RKO (cell line): ENCODE measurements at places on chromosomes 7 and 10.
A peak's percentile ranks its signal among the peaks of the same experiment; 100 is the strongest.

DNA sequence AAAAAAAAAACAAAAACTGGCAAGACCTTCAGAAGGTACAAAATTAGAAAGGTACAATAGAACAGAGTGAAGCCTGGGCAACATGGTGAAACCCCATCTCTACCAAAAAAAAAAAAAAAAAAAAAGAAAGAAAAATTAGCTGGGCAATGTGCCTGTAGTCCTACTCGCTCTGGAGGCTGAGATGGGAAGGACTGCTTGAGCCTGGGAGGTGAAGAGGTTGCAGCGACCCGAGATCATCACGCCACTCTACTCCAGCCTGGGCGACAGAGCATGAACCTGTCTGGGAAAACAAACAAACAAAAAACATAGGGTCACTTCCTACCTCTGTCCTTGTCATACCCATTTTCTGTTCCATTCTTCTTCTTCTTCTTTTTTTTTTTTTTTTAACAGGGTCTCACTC is 45.6 kb upstream of the DLG5 start:
- no peak for DNase-seq

DNA sequence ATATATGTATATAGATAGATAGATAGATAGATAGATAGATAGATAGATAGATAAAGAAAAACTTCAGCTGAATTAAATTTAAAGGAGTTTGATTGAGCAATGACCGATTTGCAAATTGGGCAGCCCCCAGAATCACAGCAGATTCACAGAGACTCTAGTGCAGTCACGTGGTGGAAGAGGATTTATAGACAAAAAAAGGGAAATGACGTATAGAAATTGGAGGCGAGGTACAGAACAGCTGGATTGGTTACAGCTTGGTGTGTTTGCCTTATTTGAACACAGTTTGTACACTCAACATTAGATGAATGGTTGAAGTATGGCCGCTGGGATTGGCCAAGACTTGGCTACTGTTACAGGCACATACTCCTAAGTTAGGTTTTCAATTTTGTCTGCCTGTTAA is 8.2 kb upstream of the PODXL start:
- no peak for DNase-seq

- DNase-seq = no peak
Measured at GRCh38 chr10:78904196-78904595, 164.6 kb upstream of the ZMIZ1 start.

- DNase-seq = no peak
Measured at GRCh38 chr7:8592167-8592566, 158.8 kb downstream of the NXPH1 start.

GRCh38 chr10:7895699-7896090 is 77.4 kb downstream of the TAF3 start:
- no peak for DNase-seq

- no peak for DNase-seq
Measured at GRCh38 chr10:23370106-23370505, 25.5 kb upstream of the C10orf67 start.

- DNase-seq = no peak
Measured at GRCh38 chr7:7569081-7569527, 2.4 kb downstream of the MIOS start.

DNA sequence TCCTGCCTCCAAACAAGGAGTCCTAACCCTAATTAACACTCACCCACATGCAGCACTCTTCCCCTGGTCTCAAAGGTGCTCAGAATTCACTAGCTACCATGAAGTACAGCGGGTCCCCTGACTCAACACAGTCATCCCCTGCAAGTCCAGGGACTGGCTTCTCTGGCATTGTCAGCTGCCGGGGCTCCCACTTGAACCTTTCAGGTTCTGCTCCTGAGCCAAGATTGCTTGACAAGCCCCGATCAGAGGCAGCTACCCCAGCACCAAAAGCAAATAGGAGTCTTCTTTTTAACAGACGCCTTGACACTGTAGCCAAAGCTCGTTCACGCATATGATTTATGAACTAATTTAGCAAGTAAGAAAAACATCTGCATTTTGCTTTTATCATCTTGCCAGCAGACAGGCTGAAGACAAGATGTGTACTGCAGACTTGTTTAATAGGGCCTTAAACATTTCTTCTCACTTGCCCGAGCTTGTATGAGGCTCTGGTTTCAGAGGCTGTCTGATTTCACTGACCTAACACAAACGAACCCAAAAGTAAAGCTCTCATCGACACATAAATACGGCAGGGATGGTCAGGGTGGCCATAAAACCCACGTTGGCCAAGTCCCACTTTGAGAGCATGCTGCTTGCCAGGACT is 67.6 kb upstream of the ADAM12 start:
- DNase-seq = no peak

- DNase-seq = no peak
Measured at GRCh38 chr7:137304624-137305235, 38.8 kb downstream of the PTN start.

GRCh38 chr10:103171278-103171677 is 21.8 kb downstream of the NT5C2 start:
- no peak for DNase-seq

DNA sequence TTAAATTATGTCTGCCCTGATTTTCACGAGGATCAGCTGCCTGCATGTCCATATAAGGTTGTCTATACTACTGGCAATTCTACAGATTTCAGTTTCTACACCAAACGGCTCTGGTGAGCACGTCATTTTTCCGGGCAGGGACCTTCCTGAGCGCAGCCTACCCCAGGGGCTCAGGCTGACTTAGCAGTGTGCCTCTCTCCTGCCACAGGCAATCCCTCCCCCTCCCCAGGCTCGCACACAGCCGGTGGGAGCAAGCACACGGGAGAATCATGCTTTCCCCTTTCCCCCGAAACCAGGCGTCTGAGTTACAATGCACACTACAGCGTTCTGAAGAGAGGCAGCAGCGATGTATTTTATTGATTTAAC is 1.7 kb downstream of the KLF6 start:
- DNase-seq = peak; percentile 93

GRCh38 chr7:1999278-1999984 is 233.3 kb downstream of the MAD1L1 start:
- DNase-seq = no peak
